Vagina (tissue), 2 donors: ENCODE measurements at places on chromosomes 2 and 18.

DNA sequence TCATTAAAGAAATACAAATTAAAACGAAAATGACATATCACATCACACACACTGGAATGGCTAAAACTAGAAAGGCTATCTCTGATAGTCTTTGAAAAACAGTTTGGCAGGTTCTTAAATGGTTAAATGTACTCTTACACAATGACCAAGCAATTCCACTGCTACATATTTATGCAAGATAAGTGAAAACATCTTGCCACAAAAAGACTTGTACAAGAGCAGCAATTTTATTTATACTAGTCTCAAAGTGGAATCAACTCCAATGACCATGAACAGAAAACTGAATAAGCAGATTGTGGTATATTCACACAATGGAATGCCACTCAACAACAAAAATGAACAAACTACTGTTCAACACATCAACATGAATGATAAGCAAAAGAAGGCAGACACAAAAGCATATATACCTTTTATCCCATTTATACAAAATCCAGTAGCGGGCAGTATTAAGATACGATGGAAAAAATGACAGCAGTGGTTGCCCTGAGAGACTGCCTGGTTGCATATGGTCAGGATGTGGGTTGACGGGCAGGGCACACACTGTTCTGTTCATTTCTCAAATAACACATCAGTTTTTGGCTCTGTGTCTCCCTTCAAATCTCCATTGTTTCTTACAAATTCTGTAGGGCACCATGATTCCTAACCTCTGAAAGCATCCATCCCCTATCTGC, 25.4 kb downstream of the SP100 start:
- DNase-seq, result no peak

DNA sequence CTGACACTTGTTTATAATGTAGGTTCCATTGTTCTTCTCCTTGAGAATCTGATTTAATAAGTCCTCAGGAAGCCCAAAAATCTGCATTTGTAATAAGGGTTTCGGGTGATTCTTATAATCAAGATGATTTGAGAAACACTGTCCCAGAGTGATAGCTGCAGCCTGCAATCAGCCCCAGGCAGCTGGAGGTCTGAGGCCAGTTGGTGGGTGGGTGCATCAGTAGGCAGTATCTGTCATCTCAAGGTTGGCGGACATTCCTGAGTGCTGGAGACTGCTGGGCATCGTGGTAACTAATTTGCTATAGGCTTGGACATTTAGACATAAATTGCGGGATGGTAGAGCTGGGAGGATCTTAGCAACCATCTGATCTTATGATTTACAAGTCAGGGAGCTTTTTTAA, 2.7 kb upstream of the IL18RAP start:
- DNase-seq, result no peak

DNA sequence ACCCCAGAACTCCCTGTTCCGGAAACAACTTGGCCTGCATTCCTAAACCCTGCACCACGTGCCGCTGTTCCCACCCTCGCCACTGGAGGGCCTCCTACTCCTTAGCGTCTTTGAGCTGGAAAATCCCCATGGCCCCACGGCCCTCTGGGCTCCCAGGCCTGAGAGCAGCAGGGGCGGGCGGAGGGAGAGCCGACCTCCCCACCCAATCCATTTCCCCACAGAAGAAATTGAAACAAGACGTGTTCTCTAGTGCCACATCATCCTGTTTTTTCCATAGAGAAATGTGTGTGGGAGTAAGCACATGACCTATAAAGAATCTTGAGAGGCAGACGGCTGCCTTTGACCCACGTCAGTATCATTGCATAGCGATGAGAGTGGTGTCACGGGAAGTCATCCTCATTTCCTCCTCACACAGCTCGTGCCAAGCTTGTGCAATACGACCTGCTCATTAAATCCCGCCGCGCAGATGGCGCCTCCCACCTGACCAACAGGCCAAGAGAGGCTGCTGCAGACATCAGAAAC, 79.2 kb downstream of the LAMA1 start:
- DNase-seq, result peak; percentile 99

GRCh38 chr2:187581125-187581896, 27.1 kb upstream of the TFPI start:
- no peak for DNase-seq

GRCh38 chr2:6674381-6674780, 191.3 kb downstream of the CMPK2 start:
- no peak for DNase-seq

- no peak for DNase-seq
Measured at GRCh38 chr18:61435064-61435652, 101.9 kb downstream of the CDH20 start.

DNA sequence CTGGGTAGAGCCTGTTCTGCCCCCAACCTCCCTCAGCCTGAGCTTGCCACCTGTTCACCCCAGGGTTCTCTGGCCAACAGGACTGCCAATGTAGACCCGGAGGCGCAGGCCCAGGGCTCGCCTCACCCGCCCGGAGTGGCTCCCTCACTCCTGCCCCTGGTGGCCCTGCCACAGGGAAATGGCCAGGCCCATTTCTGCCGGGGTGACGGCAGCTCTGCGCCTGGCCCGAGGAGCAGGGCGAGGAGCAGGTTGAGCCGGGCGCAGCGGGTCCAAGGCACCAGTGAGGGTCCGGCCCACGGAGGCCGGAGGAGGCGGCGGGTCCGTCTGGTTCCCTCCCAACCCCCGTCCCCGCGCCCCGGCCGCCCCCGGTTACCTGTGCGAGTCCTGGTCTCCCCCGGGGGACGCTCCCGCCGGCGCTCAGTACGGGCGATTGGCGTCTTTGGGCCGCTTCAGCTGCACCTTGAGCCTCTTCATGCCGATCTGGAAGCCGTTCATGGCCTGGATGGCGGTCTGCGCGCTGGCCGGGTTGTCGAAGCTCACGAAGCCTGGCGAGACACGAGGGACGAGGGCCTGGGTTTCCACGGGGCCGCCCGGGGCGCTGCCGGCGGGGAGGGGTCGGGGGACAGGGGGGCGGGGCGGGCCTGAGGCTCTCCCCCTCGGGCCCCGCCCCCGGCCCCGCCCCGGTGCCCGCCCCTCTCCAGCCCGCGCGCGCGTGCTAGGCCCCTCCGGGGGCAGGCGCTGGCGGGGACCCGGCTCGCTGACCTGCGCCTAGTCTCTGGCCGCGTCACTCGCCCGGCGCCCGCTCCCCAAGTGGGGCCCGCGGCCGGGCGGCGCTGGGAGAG, 312.0 kb downstream of the CELF4 start:
- DNase-seq, result no peak

DNA sequence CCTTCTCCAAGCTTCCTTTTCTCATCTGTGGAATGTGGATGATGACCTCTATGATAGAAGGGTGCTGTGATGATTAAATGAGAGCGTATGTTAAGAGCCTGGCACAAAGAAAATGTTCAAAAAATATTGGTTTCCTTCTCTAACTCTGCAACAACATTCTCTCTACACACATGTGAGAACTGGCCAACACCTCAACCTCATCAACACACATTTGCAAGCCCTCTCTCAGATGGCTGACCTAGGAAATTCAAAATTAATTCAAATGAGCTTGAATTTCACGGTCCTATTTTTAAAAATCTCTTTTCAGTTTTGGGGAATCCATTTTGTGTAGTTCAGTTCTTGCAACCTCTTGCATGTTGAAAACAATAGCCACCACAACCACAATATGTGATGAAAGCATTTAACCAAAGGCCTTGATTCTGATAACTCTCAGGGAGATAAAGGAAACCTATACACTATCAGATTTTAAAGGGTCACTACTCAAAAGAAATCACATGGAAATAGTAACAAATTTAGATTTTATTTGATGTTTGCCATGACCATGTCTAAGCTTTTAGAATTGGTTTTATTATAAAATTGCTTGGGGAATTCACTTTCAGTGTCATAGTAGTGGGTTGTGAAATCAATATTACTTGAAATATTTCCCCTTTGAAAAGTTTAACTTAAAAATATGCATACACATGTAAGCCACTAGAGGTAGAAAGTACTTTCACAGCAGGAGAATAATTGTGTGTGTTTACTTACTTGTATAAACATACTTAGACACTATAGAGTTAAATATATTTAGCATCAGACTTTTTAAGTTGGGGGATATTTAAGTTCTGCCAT, 16.6 kb upstream of the NABP1 start:
- DNase-seq, result no peak
